ENCODE measurements at places on chromosomes 6 and 20.

- DNase-seq: no peak
Measured at GRCh38 chr20:44123251-44123650, 63.7 kb downstream of the JPH2 start.

- DNase-seq: no peak
Measured at GRCh38 chr20:41125530-41126457, 11.5 kb upstream of the PLCG1 start.

DNA sequence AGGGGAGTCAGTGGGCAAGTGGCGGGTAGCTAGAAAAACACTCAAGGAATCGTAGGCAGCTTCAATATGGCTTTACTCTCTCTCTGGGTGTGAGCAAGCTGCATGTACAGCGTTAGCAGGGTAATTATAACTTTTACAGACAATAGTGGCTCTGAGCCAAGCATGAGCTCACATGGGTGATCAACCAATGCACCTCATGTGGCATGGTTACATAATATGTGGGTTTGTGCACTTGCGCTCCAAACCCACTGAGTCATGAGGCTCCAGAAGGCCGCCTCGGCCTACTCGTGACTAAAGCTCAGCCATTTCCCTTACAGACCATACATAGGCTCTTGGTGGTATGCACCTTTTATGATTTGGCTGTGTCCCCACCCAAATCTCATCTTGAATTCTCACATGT, 78.4 kb upstream of the FBXL4 start:
- DNase-seq: no peak

DNA sequence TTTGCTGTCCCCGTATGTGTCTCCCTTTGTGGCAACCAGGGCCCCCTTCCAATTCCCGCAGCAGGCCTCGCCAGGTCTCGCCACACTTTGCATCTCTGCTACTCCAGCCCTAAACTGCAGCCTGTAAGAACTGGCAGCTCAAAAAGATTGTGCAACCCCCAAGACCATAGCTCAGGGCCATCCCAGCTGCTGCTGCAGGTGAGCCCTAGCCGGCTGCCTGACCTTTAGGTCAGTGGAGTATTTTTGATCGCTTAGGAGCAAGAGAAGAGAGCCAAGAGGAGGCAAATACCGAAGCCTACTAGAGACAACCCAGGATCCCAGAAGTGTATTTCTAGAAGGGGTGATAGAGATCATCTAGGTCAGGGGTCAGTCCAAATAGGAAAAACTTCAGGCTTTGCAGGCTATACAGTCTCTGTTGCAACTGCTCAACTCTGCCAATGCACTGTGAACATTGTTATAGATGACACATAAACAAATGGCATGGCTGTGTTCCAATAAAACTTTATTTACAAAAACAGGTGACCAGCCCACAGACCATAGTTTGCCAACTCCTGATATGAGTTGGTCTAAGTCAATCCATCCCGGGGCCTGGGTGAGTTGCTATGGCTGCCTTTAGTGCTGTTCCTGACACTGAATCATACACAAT, 138.4 kb downstream of the EYA2 start:
- DNase-seq: no peak

GRCh38 chr6:156645097-156645496, 132.1 kb upstream of the ARID1B start:
- no peak for DNase-seq

DNA sequence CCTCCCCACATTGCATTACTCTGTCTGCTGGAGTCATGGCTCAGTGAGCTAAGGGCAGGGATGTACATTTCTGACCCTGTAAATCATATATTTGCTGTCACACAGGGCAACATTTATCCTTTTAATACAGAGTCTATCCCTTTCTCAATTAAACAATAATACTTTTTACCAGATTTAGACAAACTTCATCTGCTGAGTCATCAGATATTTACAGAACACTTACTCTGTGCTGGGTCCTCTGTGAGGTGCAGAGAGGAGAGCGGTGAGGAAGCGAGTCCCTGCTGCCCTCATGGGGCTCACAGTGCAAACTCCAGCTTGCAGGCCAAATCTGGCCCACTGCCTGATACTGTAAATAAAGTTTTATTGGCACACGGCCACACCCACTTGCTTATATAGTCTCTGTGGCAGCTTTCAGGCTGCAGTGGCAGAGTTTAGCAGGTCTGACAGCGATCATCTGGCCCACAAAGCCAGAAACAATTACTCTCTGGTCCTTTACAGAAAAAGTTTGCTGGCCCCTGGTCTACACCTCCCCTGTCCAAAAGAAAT, 144.5 kb downstream of the CDH26 start:
- DNase-seq: no peak
